ENCODE measurements at places on chromosomes 12 and 14. TPM values are rescaled to one million over a fixed set of nuclear protein-coding genes. Genes with fewer than 3 reads are reported as not detected.

- H3K36me3 ChIP-seq, result no peaks in the 10 kb centered on the region
- H3K27me3 ChIP-seq, result peaks cover 6% of the 10 kb centered on the region
- H3K4me3 ChIP-seq, result no peak overlapping the region
- no peaks in the 10 kb centered on the region for H3K4me1 ChIP-seq
- H3K27ac ChIP-seq, result no peak overlapping the region
Measured at GRCh38 chr12:8011331-8011730, 21.2 kb upstream of the FOXJ2 start.

The ZDHHC22 gene
- total RNA-seq, result 0.50 TPM

DNA sequence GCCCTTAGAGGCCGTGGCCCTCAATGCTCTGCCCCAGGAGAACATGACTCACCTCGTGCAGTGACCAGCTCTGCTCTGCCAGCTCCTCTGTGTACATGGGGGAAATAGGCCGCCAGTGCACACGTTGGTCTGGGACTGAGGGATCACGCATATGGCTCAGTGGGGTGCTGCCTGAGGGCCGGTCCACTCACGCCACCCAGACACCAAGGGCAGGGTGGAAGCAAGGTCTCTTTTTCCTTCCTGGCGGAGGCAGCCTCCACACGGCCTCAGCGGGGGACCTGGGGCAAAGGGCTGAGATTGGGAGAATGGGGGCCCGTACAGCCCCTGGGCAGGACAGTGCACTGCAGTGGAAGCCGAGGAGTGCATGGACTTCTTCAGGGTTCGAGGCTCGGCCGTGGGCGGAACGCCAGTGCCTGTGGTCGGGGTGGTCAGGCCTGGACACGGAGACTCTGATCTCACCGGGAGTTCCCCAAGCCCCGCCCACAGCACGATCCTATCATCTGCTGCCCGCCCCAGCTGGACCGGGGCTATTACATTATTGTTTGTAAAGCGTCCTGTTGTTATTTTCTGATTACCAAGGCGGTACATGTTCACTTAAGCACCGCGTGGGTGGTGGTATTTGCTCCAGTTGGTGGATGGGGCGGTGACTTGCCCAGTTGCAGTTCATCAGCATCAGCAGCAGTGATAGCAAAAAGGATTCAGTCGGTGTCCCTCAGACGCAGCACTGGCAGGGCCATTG lies 38.8 kb upstream of the TDRD9 start:
- peak; percentile 16 for DNase-seq
- no peak overlapping the region for H3K4me3 ChIP-seq
- H3K27ac ChIP-seq, result no peak overlapping the region
- H3K4me1 ChIP-seq, result peaks cover 3% of the 10 kb centered on the region
- H3K36me3 ChIP-seq, result no peaks in the 10 kb centered on the region

DNA sequence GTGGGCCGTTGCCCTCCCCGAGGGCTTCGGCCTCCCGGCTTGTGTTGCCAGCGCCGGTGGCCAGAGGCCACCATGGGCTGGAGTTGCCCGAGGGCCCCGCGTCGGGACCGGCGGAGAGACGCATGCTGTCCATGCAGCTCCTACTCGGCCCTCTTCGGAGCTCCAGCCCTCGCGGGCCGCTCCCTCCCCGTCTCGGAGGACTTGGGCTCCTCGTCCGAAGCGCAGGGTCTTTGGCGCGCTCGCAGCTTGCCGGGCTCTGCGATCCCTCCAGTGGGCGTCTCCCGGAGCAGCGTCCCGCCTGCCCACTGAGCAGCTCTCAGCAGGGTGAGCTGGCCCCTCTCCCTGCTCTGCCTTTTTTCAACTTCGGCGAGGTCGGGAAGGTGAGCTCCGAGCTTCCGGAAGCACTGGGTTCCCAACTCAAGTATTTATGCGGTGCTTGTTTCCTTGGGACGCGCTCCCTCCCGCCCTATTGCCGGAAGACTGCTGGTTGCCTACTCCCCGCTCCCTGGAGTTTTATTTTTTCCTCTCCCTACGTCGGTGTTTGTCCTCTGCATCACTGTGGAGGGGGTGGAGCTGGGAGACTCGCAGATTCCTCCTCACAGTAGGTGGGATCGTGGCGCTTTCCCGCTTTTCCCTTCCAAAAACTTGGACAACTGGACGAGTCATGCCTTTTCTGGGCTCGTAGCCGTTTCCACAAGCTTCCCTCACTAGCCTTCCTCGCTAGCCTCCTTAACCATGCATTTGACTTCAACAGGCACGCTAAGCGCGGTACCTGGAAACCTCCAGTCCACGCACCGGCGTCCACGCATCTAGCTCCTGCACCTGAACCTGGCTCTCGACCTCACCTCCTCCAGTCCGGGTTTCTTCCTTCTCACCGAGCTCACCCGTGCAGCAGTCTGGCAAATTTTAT lies at the start of gene AVPR1A:
Gene AVPR1A (minus strand): TSS at position 489 of the 910 bp plus-strand sequence. CDS start 365 bp downstream, at position 124.
- DNase-seq, result no peak
- peaks cover 11% of the 10 kb centered on the region for H3K4me1 ChIP-seq
- peaks cover 43% of the 10 kb centered on the region for H3K27me3 ChIP-seq
- H3K36me3 ChIP-seq, result no peaks in the 10 kb centered on the region
- no peak within 1 kb of the TSS for H3K27ac ChIP-seq

DNA sequence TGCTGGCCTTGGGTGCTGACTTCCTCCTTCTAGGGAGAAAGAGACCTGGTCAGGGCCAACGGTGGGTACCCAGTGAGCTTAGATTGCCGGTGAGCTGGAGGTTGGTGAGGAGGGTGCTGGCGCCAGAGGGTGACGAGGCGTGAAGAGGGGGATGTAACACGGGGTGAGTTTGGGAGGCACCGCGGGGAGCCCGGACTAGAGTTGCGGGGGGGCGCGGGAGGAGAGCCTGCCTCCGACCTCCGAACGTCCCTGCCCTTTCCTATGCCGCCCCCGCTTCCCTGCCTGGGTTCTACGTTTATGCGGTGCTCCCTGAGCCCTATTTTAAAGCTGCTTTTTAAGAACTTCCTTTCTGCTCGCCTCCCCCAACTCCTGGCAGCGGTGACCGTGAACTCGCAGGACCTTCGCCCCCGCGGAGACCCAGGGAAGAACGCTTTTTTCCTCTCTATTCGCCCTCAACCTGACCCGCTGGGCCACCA lies 18.6 kb downstream of the OR6S1 start:
- DNase-seq, result no peak
- peaks cover 13% of the 10 kb centered on the region for H3K27me3 ChIP-seq
- H3K36me3 ChIP-seq, result no peaks in the 10 kb centered on the region
- peaks cover 10% of the 10 kb centered on the region for H3K4me1 ChIP-seq
- no peak overlapping the region for H3K4me3 ChIP-seq
- no peak overlapping the region for H3K27ac ChIP-seq

GRCh38 chr12:106342397-106343213 lies 14.9 kb upstream of the POLR3B start:
- peaks cover 9% of the 10 kb centered on the region for H3K4me1 ChIP-seq
- H3K36me3 ChIP-seq, result no peaks in the 10 kb centered on the region
- H3K27me3 ChIP-seq, result no peaks in the 10 kb centered on the region
- no peak overlapping the region for H3K27ac ChIP-seq

DNA sequence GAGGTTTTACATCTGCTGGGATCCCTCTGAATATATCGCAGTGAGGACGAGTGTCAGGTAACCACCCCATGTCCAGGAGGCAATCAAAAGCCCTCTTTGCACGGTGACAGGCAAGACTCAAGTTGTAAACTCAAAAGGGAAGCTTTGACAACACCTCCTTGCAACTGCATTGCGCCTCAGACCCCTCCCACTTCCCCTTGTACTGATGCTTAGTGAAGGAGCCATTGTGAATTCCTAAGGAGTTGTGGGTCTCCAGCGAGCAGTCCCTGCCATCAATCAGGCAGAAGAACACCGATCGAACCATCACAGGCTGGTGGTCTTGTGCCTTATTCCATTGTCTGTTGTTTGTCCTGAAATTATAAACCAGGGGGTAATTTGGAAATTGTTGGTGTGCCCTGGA lies 112.6 kb downstream of the CCDC60 start:
- no peaks in the 10 kb centered on the region for H3K27me3 ChIP-seq
- DNase-seq, result no peak
- H3K36me3 ChIP-seq, result no peaks in the 10 kb centered on the region
- H3K4me1 ChIP-seq, result no peaks in the 10 kb centered on the region
- H3K4me3 ChIP-seq, result no peak overlapping the region
- H3K27ac ChIP-seq, result no peak overlapping the region

GRCh38 chr14:81062380-81062779 lies 107.0 kb downstream of the TSHR start:
- no peak overlapping the region for H3K4me3 ChIP-seq
- H3K27ac ChIP-seq, result no peak overlapping the region
- no peaks in the 10 kb centered on the region for H3K4me1 ChIP-seq
- H3K36me3 ChIP-seq, result no peaks in the 10 kb centered on the region
- no peaks in the 10 kb centered on the region for H3K27me3 ChIP-seq

- peaks cover 3% of the 10 kb centered on the region for H3K36me3 ChIP-seq
- peaks cover 64% of the 10 kb centered on the region for H3K4me1 ChIP-seq
- H3K27ac ChIP-seq, result peak overlapping the region; percentile 65
Measured at GRCh38 chr12:51971679-51972421, 20.4 kb downstream of the ACVR1B start.

- H3K36me3 ChIP-seq, result no peaks in the 10 kb centered on the region
- H3K4me1 ChIP-seq, result peaks cover 6% of the 10 kb centered on the region
- no peak overlapping the region for H3K4me3 ChIP-seq
- no peaks in the 10 kb centered on the region for H3K27me3 ChIP-seq
Measured at GRCh38 chr14:50624447-50624846, 43.7 kb downstream of the SAV1 start.

- H3K27ac ChIP-seq, result no peak overlapping the region
- no peaks in the 10 kb centered on the region for H3K36me3 ChIP-seq
- peaks cover 11% of the 10 kb centered on the region for H3K4me1 ChIP-seq
- DNase-seq, result peak; percentile 77
Measured at GRCh38 chr14:100297320-100298300, 8.6 kb downstream of the SLC25A29 start.

The LMO3 gene
- total RNA-seq, result 0.99 TPM

DNA sequence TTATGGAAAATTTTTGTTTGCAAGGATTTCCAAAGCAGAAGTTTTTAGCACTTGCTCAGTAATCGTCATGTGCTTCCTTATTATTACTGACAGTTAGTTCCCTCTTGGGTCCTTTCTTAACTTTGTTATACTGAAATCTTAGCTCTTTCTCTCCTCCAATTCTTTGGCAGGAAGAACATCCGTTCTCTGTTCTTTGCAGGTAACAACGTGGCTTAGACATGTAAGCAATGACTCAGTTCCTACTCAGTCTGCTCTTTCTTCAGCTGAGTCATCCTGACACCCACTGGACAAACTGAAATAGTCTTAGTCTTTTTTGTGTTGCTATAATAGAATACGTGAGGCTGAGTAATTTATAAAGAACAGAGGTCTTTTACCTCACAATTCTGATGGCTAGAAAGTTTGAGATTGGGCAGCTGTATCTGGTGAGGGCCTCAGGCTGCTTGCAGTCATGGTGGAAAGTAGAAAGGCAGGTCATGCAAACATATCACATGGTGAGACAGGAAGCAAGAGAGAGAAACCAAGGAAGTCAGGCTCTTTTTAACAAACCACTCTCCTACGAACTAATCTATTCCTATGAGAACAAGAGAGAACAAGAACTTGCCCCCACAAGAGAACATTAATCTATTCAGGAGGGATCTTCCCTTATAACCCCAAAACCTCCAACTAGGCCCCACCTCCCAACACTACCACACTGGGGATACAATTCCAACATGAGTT lies 49.2 kb downstream of the TESPA1 start:
- H3K36me3 ChIP-seq, result no peaks in the 10 kb centered on the region
- H3K27ac ChIP-seq, result peak overlapping the region; percentile 81
- H3K27me3 ChIP-seq, result no peaks in the 10 kb centered on the region
- no peak overlapping the region for H3K4me3 ChIP-seq

DNA sequence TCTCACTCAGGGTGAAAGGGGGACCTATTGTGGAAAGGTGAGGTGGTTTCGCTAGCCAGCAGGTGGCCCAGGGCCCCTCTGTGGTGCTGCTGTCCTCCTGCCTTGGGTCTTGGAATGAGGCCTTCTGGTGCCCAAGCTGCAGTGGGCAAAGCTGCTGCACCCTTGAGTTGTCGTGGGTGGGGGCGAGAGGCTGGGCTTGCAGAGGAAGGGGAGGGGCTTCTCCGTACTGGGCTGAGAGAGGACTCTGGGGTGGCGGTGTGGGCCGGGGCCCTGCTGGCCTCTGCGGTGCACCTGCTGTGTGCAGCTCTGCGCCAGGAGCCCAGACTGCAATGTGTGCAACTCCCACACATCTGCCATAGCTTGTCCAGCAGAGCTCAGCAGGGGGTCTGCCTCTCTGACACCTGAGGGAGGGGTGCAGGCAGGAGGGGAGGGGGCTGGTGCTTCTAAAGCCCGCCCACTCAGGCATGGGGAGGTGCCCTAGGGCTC lies 145.8 kb downstream of the KIF26A start:
- no peak overlapping the region for H3K4me3 ChIP-seq
- no peaks in the 10 kb centered on the region for H3K27me3 ChIP-seq
- H3K4me1 ChIP-seq, result no peaks in the 10 kb centered on the region
- no peak overlapping the region for H3K27ac ChIP-seq

The NRIP2 gene
- not detected for total RNA-seq

DNA sequence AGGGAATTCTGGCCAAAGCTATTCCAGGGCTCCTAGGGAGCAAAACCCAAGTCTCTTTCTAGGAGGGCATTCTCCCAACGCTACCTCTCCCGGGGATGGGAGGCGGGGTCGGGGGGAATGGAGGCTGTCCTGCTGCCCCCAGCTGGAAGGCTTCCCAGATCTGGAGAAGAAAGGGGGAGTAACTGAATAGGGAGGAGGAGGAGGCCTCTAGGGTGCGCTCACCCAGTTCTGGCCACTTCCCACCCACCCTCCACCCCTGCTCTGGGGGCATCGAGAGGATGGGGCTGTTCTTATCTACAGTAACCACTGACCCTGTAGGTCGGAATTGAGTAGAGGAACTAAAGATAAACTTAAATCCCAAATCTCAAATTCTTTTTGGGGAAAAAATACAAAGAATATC lies 579 bp upstream of the RNASE1 start:
- no peak overlapping the region for H3K27ac ChIP-seq
- no peaks in the 10 kb centered on the region for H3K4me1 ChIP-seq
- H3K4me3 ChIP-seq, result no peak overlapping the region
- no peak for DNase-seq
- no peaks in the 10 kb centered on the region for H3K27me3 ChIP-seq

DNA sequence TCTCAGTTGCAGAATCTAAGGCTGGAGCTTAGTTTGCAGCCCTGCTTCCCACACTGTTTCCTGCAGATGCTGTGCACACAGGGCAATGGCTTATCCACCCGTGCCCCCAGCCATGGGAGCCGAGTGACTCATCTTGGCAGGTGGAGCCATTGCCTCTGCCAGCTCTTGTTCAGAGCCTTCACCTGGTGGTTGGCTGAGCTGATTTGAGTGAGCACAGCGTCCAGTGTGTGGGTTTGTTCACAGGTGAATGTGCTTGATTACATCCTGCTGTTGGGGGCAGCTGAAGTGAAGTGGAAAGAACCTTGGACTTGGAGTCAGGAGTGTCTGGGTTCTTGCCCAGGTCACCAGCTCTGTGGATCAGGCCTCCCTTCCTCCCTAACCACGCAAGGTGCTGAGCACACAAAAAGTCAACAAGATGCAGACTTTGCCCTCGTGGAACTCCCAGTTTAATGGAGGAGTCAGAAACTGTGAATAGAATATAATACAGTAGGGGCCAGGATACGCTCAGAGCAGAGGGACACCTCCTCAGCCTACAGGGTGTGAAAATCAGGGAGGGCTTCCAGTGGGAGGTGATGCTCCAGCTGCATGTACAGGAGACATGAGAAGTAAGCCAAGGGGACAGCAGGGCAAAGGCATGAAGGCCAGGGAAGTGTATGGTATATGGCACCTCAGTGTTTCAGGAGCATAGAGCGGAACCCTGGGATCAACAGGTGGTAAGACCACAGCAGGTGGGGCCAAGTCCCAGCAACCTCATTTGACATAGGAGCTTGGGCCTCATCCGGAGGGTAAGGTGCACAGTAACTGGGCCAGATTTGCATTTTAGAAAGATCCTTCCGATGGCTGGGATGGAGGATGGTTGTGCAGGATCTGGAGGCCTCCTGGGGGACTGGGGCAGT lies 22.8 kb downstream of the JDP2 start:
- H3K4me3 ChIP-seq, result no peak overlapping the region
- no peak overlapping the region for H3K27ac ChIP-seq
- H3K36me3 ChIP-seq, result no peaks in the 10 kb centered on the region
- H3K27me3 ChIP-seq, result no peaks in the 10 kb centered on the region
- H3K4me1 ChIP-seq, result peaks cover 24% of the 10 kb centered on the region
- peak; percentile 37 for DNase-seq

The KRT83 gene
- not detected for total RNA-seq
